ENCODE measurements at places on chromosomes 6 and 20.

- DNase-seq, result no peak
These were observed 287.6 kb downstream of the ESR1 start for GRCh38 chr6:152094992-152095592.

DNA sequence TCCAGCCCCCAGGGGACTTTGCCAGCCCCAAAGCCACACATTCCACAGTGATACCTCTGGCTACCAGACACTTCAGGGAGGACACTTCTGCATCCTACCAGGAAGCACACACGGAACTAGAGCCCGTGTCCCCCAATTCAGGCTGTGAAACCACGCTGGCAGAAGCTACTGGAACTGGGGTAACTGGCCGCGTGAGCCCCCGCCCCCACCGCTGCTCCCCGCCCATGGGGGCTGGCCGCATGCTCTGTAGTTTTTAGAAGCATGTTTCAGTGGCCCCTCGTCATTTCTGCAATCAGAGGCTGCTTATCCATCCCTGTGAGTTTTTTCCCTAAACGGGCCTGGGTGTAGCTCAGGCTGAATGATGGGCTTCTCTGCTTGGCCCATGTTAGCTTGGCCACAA lies 28.7 kb upstream of the AAR2 start:
- DNase-seq, result no peak

DNA sequence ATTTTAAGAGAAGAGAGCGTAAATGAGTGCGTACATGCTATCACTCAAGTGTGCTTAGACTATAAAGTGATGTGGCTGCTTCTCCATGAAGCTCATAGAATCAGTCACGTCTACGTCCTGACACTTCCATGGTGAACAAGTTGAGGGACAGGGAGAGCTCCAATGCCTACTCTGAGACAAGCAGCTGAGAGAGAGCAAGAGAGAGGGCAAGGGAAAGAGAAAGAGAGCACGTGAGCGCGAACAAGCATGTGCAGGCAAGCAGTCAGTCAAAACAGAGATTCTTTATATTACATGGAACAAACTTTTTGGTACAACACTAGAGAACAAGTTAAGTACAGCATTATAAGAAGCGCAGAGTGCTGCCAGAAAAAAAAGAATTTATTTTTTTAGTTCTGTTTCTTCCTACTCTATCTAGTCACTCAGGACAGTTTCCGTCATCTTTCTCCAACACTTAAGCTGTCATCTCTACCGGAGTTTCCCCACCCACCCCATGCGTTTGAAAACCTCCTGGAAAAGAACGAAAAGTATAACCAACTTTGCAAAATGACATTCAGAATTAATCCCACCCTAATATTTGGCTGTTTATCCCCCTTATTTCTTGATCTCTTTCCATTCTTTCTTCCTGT lies 61.8 kb downstream of the EPB41L2 start:
- no peak for DNase-seq

- DNase-seq, result no peak
These were observed 146.2 kb downstream of the FAM83B start for GRCh38 chr6:54992789-54993188.

DNA sequence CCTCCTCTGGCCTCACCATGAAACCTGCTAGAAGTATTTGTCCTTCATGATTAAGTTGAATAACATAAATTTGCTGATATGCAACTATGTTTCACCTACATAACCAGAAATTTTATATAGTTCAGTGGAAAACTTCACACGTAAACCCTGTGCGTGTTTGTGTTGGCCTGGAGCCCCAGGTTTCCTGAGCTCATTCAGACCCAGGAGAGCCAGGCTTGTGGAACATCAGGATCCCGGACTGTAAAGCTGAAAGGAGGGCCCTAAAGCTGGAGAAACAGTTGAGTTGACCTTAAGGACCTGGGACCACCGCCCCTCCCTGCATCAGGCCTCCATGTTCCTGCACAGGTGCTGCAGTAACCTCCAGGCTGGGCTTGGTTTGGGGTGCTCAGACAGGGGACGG lies 3.1 kb upstream of the SPATS1 start:
- DNase-seq, result no peak

- DNase-seq, result no peak
These were observed 34.6 kb upstream of the ADGRF1 start for GRCh38 chr6:47076422-47077344.

DNA sequence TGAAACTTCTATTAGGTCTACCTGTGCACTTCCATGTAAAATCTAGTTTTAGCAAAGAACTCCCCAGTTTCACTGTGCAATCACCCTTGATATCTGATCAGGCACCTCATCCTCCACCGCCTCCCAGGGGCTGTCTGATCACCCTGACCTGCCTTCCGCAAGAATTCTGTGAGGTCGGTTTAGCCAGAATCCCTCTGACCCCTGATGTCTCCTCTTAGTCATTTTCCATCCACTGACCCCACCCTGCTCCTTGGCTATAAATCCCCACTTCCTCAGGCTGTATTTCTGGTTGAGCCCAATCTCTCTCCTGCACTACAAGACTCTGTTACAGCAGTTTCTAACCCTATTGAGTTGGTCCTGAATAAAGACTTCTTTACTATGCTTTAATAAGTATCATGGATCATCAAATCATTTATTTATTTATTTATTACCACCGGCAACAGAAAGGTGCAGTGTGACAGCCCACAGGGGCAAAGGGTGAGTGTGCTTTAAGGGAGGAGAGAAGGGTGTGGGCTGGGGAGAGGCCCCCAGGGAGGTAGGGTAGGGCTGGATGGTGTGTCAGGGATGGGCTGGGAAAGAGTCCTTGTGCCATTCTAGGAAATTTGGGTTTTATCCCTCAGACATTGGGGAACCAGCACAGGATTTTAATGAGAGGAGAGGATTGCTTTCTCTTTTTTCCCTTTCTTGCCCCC lies 11.2 kb upstream of the SERPINB6 start:
- DNase-seq, result no peak
